ENCODE measurements at places on chromosomes 1 and 21.
A peak's percentile ranks its signal among the peaks of the same experiment; 100 is the strongest.

GRCh38 chr1:28971980-28972771 lies 57.8 kb downstream of the EPB41 start:
- peak; percentile 82 for DNase-seq

- DNase-seq, result no peak
Observed at GRCh38 chr1:5659606-5660005, 332.6 kb downstream of the NPHP4 start.

DNA sequence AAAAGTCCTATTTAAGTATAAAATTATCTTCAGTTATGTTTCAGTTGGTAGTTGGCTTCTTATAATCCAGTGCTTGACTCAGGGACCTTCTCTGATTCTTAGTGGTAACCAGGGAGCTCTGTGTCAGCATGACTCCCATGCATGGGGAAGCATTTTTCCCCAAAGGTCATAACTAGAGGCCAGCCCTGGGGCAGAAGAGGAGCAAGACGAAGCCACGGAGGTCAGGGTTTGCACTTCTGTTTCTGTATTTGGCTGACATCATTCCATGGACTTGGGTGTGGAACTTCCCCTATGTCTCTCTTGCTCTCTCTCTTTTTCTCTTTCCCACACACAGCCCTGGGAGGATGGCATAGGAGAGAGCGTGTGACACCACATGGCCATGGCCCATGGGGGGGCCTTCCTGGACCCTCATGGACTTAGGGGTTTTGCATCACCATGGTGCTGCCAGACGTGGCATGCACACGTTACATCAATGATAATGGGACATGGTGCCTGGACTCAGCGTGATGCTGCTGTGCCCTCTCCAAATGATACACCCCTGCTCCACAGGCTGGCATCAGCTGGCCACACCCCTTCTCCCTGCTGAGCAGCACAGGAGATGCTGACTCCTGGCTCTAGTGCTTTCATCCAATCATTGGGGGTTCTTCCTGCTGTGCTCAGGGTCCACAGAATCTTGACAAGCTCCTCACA lies 260.5 kb downstream of the KCNJ6 start:
- DNase-seq, result no peak

DNA sequence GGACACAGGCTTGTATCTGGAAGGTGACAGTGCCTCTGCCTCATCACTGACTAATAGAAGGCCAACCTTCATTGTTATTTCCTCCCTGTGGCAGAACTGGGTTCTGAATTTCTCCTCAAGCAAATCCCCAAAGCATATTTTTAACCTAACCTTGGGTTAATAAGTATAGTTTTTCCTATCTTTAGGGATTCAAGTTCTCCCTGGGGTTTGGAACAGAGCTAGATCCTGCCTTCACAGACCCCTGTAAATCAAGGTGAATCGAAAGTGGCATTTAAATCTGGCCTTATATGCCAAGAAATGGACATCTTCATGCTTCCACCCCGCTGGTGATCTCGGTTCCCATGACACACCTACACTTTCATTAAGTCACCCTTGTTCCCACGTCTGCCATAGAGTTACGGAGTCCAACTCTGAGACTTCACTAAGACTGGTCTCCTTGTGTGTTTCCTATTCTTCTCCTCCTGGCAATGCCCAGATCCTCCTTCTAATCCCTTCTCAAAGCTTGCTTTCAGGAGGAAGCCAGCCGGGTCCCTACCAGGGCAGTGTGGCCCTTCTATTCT lies 4.3 kb upstream of the CHI3L2 start:
- DNase-seq, result no peak

GRCh38 chr1:6365047-6365446 lies 28.5 kb downstream of the ACOT7 start:
- DNase-seq, result no peak

- DNase-seq, result peak; percentile 92
Observed at GRCh38 chr1:205598841-205599668, 32.8 kb downstream of the ELK4 start.

DNA sequence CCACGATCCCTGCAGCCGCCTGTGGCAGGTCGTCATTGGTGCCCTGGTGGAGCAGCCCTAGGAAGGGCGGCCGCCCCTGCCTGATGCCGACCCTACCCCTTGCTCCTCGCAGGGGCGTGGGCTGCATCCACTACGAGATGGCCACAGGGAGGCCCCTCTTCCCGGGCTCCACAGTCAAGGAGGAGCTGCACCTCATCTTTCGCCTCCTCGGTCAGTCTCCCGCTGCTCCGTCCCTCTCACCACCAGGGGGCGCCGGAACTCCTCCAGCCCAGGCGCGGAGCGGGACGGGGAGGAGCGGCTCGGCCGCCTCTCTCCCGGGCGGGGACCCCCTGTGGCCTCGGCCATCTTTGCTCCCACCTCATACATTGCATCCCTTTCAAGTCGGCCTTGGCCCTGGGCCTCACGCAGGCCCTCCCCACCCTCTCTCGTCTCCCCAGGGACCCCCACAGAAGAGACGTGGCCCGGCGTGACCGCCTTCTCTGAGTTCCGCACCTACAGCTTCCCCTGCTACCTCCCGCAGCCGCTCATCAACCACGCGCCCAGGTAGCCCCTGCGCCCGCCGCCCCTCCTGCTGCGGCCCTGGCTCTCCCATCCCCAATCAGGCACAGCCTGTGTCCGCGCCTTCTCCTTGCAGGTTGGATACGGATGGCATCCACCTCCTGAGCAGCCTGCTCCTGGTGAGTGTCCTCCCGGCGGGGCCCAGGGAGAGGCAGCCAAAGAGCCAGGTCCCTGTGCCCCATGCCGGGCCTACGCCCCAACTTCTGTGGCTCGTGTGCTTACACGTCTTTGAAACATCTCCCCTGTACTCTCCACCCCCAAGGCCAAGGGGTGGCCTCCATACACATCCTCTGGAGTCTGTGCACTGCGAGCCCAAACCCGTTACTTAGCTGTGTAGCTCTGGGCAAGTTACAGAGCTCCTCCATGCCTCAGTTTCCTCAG lies 24.7 kb downstream of the CDK18 start:
- DNase-seq, result peak; percentile 29

- peak; percentile 32 for DNase-seq
Observed at GRCh38 chr21:14850394-14850793, 214.4 kb downstream of the NRIP1 start.

DNA sequence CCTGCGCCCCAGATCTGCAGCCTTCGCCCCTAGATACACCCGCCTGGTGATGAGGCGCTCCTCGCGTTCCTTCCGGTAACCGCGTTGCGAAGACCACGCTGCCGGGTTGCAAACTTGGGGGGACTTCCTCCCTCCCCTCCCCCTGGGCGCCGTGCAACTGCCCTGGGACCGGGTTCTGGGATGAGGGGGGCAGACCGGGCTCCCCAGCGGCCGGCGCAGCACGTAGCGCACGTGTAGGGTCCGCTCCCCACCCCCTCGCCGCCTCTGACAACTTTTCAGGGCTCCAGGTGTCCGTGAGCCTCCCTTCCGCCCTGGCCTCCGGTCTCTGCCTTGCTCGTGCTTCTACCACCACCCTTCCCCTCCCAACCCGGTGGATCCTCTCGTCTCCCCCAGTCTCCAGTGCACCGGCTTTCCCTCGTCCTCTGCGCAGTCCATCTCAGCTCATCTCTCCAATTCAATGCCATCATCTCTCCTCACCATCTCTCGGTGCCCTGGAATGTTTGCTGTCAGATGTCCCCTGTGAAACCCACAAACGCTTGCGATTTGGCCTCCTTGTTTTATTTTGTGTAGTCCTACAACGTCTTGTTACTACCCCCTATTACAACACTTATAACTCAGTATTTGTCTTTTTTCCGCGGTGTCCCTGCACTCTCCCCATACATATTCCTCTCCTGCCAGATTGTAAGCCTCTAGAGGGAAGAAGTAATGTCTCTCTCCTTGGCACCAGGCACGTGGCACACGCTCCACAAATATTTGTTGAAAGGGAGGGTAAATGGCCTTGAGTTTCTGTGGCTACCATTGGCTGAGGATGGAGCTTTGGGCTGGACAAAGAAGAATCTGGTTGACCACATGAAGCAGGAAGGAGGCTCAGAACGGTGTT lies 782 bp downstream of the PCAT6 start:
- DNase-seq, result no peak

GRCh38 chr21:41647806-41648561 lies 118.9 kb downstream of the RIPK4 start:
- no peak for DNase-seq

DNA sequence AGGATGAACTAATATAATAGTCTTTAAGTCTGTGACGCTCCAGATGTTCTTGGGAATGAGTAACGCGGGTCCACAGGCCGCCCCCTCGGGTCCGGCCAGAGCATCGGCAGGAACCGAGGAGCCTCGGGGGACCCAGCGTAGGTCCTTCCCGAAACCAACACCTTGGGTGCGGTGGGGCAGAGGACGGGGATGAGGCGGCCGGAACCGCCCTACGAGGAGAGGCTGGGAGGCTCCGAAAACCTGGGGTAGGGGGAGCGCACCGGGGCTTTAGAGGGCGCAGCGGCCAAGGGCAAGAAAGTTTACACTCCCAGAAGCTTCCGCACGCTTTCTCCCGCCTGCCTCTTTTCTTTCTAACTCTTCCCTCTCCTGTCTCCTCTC lies 7.1 kb downstream of the DMRTA2 start:
- DNase-seq, result no peak

DNA sequence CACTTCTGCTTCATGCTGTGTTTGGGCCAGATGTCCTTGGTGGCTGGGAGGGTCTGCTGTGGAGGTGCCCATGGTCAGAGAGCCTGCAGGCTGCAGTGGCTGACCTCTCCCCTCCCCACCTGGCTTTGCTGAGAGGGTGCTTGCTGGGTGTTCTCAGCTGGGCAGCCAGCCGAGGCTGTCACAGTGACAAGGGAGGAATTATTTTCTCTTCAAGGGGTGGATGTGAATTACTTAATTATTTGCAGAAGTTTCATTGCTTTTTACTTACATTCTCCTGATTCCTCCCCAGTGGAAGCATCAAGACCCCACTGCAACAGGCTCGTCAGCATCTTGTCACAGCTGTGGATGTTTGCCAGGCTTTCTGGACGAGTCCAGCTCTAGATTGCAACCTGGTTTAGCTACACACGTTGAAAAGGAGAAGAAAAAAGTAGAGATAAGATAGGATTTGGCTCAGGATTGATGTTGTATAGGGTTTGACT lies 70.3 kb downstream of the GALNT2 start:
- DNase-seq, result no peak

GRCh38 chr1:44947063-44947773 lies 39.2 kb downstream of the EIF2B3 start:
- peak; percentile 57 for DNase-seq

- DNase-seq, result no peak
Observed at GRCh38 chr1:99672530-99673213, 26.8 kb downstream of the PALMD start.

DNA sequence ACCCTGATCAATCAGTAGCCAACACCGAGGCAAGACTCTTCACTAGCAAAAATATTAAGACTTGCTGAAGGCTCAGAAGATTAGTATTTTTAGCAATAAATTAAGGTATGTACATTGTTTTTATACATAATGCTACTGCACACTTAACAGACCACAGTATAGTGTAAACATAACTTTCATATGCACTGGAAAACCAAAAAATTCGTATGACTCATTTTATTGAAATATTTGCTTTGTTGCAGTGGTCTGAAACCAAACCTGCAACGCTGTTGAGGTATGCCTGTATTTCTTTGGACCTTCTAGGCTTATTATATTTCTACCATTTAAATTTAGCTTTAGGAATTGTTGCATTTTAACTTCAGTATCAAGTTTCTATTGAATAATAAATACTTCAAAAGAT lies 65.8 kb upstream of the BCL9 start:
- DNase-seq, result no peak

DNA sequence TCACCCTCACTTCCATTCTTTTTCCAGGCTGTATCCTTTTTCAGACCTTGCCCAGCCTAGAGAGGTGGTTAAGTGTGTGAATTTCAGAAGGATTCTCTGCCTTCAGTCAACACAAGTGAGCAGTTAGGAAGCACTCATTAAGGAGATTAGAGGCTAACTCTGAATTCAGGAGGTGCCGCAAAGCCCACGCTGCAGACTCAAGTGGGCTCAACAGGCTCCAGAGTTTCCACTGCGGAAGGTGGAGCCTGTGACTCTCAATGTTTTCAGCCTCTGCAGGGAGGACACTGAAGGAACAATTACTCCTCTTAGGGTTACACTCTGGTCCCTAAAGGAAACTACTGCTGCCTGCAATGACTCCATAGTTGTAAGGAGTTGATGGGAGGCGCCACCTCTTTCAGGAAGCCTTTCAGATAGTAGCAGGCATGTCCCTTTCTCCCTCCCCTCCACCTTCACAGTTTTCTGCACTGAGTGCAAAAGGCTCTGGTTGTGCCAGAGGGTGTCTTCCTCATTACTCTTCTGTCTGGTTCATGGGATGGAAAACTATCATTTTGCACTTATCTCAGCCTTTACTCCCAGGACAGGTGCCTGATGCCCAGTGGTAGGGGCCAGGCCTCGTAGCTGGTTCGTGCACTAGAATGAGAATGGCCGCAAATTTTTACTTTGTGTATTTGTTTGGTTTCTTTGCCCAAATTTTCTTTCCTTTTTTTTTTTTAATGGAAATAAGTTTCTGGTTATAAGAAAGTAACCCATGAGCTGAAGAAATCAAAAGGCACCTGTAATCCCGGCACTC lies 55.2 kb upstream of the SELENON start:
- DNase-seq, result no peak

GRCh38 chr1:216045400-216045799 lies 377.8 kb downstream of the USH2A start:
- peak; percentile 83 for DNase-seq

- DNase-seq, result no peak
Observed at GRCh38 chr1:18072066-18072465, 35.5 kb upstream of the IGSF21 start.

GRCh38 chr1:231106347-231106746 lies 55.5 kb upstream of the TRIM67 start:
- peak; percentile 8 for DNase-seq

DNA sequence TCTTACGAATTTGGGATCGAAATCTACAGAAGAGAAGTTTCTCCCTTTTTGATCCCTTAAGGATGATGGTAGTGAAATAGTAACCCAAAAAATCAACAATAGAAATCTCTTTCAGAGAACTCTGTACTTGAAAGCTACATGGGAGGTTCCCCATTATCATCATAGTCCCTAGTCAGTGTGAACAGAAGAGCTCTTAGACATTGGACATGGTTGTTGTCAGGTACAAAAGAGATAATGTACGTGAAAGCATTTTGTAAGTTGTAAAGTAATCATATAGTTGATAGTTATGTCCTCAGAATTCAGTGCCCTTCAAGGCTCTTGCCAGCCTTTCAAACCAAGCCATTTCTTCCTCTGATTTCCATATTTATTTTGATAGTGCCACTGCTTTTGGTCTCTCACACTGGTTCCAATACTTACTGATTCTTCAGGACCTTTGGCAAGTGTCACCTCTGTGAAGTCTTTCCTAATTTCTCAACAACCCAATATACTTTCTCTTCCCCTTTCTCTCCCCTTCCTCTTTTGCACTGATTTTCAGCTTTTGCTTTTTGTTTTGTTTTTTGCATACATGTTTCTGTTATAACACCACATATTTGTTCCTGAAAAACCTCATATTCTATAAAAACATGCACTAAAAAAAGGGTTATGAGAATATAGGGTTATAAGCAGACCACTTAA lies 22.4 kb downstream of the VPS45 start:
- DNase-seq, result no peak

DNA sequence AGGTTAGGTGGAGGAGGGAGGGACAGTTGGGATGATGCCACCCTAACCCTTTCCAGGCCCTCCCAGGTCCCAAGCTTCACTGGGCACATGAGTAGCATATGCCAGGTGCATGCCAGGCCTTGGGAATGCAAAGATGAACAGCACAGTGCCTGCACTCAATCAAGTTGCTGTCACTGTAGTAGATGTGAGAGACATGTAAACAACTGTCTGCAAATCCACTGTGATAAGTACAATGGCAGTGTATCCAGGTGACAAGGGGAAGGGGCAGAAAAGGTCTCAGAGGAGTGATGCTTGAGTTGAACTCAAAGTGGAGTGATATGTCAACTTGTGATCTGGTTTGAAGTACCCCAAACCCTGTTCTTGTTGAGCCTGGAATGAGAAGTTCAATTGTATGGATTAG lies 49.5 kb upstream of the LRRN2 start:
- DNase-seq, result no peak
